ENCODE measurements at places on chromosomes 12 and 14.

- peak; percentile 17 for DNase-seq
Observed at GRCh38 chr14:75283162-75283832, 4.7 kb downstream of the FOS start.

DNA sequence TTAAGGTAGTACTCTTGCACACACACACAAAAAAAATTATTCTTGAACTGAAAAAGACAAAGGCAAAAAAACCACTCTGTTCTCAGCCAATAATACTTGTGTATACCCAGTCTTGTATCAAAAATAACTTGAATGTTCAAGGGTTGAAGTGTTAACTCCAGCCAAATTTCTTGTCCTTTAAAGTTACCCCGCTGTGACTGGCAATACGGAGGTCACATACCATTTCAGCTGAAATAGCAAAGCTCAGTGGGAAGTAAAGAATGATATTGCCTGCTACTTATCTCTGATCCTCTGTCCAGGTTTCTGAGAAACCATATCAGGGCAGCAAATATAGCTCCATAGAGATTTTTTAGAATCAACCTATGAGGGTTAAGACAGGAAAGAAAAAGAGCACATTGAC lies 167.4 kb downstream of the C12orf50 start:
- DNase-seq, result no peak

GRCh38 chr12:95701722-95702418 lies 88.7 kb downstream of the NTN4 start:
- peak; percentile 83 for DNase-seq

DNA sequence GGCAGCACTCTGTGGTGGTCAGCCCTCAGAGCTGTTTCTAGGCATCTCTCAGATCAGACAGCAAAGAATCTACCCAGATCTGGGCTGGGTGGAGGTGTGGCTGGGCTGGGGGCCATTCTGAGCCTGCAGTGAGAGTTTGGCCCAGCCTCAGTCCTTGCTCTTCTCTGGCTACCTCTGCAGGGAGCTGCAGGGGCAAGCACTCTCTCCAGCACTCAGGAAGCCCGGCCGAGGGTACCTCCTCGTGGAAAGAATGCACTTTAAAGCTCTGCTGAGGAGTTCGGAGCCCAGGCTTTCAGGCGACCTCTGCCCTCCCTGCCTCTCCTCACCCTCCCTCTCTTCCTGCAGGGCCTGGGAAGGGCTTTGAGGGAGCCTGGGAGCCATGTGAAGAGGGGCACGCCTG lies 31.2 kb downstream of the IL31 start:
- DNase-seq, result no peak

DNA sequence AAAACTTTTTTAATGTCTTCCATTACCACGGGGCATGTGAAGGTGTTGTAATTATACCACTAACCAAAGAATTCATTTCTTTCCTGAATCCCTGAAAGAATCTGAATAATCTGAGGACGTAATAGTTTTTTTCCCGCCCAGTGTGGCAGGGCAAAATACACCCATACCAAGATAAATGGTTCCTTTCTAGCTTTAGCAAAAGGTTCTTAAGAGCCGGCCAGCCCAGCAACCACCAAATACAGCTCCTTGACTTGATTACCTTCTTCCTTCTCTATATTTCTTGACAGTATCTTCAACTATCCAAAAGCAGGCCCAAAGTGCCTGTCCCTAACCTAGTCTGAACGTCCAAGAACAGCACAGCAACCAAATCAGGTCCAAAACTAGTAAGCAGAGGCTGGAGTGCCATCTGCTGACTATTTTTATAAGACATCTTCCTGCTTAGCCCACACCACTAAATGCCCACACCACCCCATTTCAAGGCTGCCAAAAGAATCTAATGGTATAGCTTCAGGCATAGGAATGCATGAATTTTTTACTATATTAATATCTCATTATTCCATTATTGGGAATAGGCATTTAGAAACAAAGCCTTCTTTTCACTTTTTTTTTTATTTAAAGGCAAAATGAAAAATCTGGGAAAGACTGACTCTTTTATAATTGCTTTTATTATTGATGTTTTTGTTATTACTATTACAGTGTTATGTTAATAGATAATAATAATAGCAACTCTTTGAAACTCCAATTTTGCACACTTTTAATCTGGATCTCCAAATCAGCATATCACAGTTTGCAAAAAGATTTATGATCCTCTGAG lies 524.4 kb downstream of the MED13L start:
- DNase-seq, result peak; percentile 63

DNA sequence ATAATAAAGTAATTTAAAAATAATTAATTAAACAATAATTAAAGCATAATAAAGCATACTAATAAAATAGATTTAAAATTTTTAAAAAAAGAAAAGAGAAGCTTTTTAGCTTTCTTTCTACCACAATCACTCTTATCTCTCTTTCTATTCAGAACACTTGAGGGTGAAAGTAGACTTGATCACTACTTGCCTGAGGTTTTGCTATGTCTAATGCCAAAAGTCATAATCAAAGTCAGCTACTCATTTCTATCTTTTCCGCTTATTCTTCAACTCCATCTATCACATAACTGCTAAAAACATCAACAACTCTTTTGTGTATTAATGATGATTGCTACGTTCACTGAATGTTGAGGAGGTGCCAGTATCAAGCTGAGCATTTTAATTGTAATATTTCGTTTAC lies 202.0 kb upstream of the KRR1 start:
- DNase-seq, result no peak

- DNase-seq, result no peak
Observed at GRCh38 chr12:91213-91612, 24.6 kb downstream of the IQSEC3 start.
